Thoracic aorta endothelial cell (primary cell): ENCODE measurements at places on chromosomes 6 and 20. TPM values are rescaled to one million over a fixed set of nuclear protein-coding genes. Genes with fewer than 3 reads are reported as not detected.

Gene SYCP2
- total RNA-seq: 0.50 and 0.80 TPM in 2 replicates

Gene LST1
- 0.29 and 0.40 TPM in 2 replicates for total RNA-seq

Gene PAK5
- total RNA-seq: not detected in 2 replicates

Gene AIF1
- total RNA-seq: not detected in 2 replicates

Gene BTNL2
- not detected in 2 replicates for total RNA-seq

Gene MATN4
- not detected in 2 replicates for total RNA-seq

Gene WFDC10B
- total RNA-seq: not detected in 2 replicates

Gene C6orf132
- not detected in 2 replicates for total RNA-seq

Gene HAO1
- total RNA-seq: not detected in 2 replicates

Gene MYBL2
- total RNA-seq: 51.2 and 67.0 TPM in 2 replicates

Gene GSTA3
- total RNA-seq: not detected in 2 replicates

Gene MROH8
- total RNA-seq: 1.5 and 1.9 TPM in 2 replicates
